A673 (cell line): ENCODE measurements at places on chromosomes 4 and X.

- no peaks in the 10 kb centered on the region for H3K27me3 ChIP-seq
- H3K4me1 ChIP-seq = peaks cover 36% of the 10 kb centered on the region
- peak overlapping the region; percentile 48 for H3K27ac ChIP-seq
- no peak for DNase-seq
- no peak overlapping the region for H3K4me3 ChIP-seq
- peaks cover 7% of the 10 kb centered on the region for H3K36me3 ChIP-seq
These were observed 7.3 kb downstream of the SEC24B start for GRCh38 chr4:109440948-109441347.

DNA sequence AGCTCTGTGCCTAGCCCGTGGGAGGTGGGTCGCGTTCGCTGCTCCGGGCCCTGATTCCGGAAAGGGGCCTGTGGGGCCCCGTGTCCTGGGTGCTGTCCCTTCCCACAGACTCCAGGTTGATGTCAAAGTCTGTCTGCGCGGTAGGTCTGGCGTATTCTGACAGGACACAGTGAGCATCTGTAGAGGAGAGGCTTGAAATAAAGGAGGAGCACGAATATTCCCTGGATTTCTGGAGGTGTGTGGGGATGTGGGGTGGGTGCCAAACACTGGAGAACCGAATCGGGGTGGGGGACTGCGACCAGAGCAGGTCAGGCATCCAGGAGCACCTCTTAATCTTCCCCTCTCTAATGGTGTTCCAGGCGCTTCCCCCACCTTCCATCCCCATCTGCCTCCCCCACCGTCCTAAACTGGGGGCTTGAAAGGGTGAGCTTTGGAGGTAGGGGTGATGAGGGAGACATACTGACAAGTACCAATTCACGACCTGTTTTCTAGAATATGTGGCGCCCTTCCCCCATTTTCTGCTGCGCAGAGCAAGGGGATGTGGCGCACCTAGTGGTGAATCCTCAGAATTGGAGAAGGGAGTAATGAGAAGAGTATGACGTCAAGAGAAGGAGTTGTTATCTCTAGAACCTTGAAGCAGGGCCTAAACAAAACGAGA lies 877 bp downstream of the GPRASP1 start:
- no peaks in the 10 kb centered on the region for H3K36me3 ChIP-seq
- no peak overlapping the region for H3K27ac ChIP-seq
- H3K4me3 ChIP-seq = peak overlapping the region; percentile 44
- H3K27me3 ChIP-seq = no peaks in the 10 kb centered on the region

DNA sequence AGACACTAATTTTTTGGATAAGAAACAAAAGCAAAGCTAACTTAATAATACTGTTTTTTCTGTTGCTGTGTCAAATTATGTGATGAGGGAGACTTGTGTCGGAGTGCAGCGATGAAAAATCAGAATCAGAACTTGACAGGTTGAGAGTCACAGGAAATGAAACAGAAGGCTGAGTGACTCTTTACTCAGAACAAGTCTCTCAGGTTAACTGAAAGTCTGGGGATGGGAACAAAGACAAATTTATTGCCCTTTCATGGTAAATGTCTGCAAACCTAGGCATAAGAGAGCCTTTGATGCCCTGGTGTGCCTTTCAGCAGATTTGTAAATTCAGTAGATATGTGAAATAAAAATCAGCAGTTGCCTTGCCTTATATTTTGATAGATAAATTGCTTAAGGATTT lies 96.0 kb downstream of the ADGRL3 start:
- no peak for DNase-seq
- H3K27ac ChIP-seq = no peak overlapping the region
- no peaks in the 10 kb centered on the region for H3K4me1 ChIP-seq

DNA sequence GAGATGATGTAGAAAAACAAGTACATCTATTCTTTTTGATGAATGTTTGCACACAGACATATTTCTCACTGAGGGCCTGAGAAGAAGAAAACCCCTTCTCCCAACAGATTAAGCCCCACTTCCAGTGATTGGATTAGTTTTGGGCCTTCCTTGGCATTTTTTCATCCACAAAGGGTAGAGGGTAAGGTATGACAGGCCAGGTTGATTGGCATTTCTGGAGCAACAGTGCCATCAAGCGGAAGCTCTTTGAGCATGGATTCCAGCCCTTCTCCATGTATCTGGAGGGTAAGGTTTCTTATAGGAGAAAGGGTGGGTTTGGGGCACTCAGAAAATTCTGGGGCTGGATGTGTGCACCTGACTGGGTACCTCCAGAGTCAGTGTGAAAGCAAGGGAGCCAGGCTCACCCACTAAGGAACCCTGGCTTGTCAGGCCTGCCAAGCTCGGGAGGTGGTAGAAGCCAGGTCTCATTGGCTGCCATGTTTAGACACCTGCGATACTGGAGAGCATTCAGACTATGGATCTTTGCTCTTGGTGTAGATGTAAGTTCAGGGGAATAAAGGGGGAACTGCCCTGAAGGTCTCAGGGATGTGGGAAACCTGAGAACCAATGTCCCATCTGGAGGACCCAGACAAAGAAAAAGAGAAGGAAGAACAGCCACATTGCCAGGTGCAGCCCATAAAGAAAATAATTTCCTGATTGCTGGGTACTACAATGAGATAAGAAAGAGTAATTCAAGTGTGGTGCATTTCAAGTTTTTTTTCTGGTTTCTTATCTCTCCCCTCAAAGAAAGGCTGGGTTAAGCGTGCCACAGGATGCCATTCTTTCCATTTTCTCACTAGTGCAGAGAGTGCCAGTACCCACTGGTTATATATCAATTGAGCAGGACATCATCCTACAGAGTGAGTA lies 222.3 kb upstream of the AGTR2 start:
- no peaks in the 10 kb centered on the region for H3K4me1 ChIP-seq
- no peaks in the 10 kb centered on the region for H3K27me3 ChIP-seq
- no peaks in the 10 kb centered on the region for H3K36me3 ChIP-seq
- no peak for DNase-seq

- no peak overlapping the region for H3K4me3 ChIP-seq
- no peak overlapping the region for H3K27ac ChIP-seq
- no peaks in the 10 kb centered on the region for H3K4me1 ChIP-seq
- no peaks in the 10 kb centered on the region for H3K36me3 ChIP-seq
- peak; percentile 40 for DNase-seq
These were observed 63.7 kb downstream of the ADAMTS3 start for GRCh38 chr4:72505314-72505744.

DNA sequence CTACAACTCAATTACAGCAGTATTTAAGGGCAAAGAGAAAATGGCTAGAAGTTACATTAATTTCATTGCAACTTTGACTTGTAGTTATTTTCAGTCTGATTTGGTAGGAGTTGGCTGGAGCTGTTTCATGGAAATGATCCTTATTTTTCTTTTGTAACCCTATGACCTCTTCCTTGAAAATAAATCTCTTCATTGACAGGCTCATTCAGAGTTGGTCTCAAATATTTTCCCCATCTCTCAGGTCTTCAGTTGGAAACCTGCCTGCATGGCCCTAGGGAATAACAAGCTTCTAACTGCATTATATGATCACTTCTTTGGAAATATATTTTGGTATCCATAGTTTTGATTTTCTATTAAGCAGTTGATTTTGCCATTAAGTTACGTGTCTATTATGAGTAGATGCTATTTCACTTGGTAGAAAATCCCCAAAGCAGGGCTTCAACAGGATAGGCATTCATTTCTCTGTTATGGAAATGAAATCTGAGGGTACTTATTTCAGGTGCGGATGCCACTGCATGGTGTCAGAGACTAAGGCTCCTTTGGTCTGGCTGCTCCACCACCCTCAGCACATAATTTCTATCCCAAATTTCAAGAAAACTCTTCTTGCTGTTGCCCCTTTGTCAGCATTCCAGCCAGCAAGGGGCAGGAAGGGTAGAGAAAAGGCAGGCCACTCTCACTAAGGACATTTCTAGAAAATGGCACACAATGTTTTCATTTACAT lies 502.5 kb downstream of the SPRY1 start:
- H3K36me3 ChIP-seq = no peaks in the 10 kb centered on the region
- no peak overlapping the region for H3K27ac ChIP-seq
- DNase-seq = no peak
- peaks cover 4% of the 10 kb centered on the region for H3K4me1 ChIP-seq
- H3K4me3 ChIP-seq = no peak overlapping the region

DNA sequence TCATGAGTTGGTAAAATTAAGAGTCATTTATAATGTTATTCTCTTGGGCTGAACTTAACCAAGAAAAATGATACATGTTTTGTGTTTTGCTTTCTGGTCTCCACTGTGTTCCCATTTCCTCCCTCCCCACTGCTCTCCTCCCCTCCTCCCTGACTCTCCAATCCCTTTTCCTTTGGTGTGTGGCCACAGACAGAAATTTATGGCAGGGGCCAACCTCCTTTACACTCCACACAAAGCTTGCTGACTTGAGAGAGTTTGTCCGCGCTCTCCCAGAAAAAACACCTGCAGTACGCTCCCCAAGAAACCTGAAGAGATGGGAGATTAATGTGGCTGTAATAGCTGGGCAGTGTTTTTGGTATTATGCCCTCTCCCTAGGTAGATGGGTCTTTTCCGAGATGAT lies 88.9 kb downstream of the ALPK1 start:
- DNase-seq = no peak
- H3K4me1 ChIP-seq = no peaks in the 10 kb centered on the region
- H3K36me3 ChIP-seq = no peaks in the 10 kb centered on the region
- H3K4me3 ChIP-seq = no peak overlapping the region
- H3K27me3 ChIP-seq = no peaks in the 10 kb centered on the region

GRCh38 chrX:74187211-74187610 lies 116.8 kb upstream of the ZCCHC13 start:
- no peaks in the 10 kb centered on the region for H3K4me1 ChIP-seq
- DNase-seq = no peak
- no peak overlapping the region for H3K4me3 ChIP-seq
- H3K27me3 ChIP-seq = no peaks in the 10 kb centered on the region
- H3K36me3 ChIP-seq = no peaks in the 10 kb centered on the region
- no peak overlapping the region for H3K27ac ChIP-seq

DNA sequence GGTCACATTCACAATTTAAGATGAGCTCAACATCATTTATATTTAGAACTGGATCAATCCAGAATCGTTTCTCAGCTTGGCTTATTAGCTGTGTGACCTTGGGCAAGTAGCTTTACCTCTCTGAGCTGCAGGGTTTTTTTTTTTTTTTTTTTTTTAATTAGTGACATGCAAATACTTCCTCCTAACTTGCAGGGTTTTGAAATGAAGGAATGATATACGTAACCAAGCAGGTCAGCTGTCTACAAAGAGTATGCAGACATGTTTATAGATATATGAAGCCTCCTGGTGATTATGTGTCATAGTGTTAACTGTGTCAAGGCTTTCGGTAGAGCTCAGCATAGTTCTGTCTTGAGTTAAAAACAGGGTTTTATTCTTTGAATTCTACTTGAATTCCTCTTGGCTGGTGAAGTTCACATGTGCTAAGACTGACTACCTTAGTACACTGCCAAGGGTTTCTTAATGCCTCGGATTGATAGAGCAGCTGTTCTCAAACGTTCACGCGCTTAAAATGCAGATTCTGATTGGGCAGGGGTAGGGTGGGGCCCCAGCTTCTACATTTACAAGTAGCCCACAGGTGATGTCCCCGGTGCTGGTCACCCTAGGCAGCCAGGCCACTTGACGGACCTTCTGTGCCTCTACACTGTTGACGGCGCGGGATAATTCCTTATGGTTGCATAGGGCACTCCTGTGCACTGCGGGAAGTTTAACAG lies 654 bp upstream of the STS start:
- H3K27me3 ChIP-seq = no peaks in the 10 kb centered on the region
- DNase-seq = no peak
- H3K36me3 ChIP-seq = no peaks in the 10 kb centered on the region
- no peaks in the 10 kb centered on the region for H3K4me1 ChIP-seq

- H3K36me3 ChIP-seq = peaks cover 5% of the 10 kb centered on the region
- H3K4me3 ChIP-seq = no peak overlapping the region
- no peak overlapping the region for H3K27ac ChIP-seq
- no peak for DNase-seq
- peaks cover 7% of the 10 kb centered on the region for H3K4me1 ChIP-seq
These were observed 567.4 kb downstream of the IQCM start for GRCh38 chr4:149248191-149248764.
